ENCODE measurements at places on chromosomes 2 and 18. TPM values are rescaled to one million over a fixed set of nuclear protein-coding genes. Genes with fewer than 3 reads are reported as not detected.

DNA sequence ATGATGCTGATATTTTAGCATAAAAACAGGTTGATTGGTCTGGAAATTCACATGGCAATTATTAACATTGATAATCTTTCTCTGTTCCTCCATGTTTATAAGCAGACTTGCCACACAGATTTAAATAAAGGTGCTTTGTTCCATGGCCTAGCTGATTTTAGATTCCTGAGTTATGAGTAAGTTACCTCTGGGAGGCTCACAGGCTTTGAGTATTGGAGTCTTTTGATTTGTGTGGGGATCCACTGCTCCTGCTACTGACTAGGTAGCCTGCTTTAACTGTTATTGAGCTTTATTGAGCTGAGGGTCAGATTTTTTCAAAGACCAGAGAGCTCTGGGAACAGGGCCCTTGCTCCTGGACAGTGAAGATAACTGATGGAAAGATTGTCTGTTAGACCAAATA lies 166.1 kb downstream of the ANKRD30B start:
- no peak for DNase-seq
- H3K36me3 ChIP-seq = no peaks in the 10 kb centered on the region
- no peaks in the 10 kb centered on the region for H3K27me3 ChIP-seq
- no peaks in the 10 kb centered on the region for H3K4me1 ChIP-seq

DNA sequence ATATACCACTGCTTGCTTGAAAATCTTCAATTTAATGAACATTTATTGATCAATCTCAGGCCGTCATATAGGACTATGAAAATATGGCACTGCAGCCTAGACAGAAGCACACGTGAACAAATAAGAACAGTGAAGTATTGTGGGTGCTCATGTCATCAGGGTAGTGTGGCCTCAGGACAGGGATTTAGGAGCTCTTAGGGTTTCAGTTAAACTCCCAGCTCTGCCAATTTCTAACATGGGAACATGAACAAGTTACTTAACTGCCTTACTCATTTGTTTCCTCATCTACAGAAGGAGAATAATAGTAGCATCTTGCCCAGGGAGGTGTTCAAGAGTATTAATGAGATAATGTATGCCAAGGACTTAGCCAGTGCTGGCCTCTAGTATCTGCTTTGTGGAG lies 146.0 kb upstream of the MAP3K20 start:
- H3K36me3 ChIP-seq = no peaks in the 10 kb centered on the region
- no peak for DNase-seq
- H3K4me1 ChIP-seq = peaks cover 4% of the 10 kb centered on the region
- no peak overlapping the region for H3K27ac ChIP-seq

DNA sequence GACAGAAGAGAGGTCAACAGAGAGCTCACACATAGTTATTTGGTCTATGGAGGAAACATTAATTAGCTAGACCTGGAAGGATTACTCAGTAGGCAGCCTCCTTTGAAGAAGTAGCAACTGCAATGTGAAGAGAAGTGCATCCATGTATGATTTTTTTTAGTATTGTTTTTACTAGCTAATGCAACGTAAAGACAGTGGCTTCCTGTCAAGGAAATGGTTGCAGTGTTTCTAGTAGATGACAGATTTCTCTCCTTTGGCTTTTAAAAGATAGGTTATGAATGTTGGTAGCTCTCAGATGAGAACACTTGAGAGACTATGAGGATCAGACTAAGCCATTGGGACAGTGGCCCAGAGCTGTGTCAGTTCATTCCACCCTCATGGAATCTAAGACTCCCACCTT lies 175.8 kb downstream of the AGPS start:
- no peaks in the 10 kb centered on the region for H3K4me1 ChIP-seq
- no peaks in the 10 kb centered on the region for H3K36me3 ChIP-seq
- no peak overlapping the region for H3K4me3 ChIP-seq
- no peak overlapping the region for H3K27ac ChIP-seq
- no peak for DNase-seq

- H3K4me1 ChIP-seq = no peaks in the 10 kb centered on the region
- H3K4me3 ChIP-seq = no peak overlapping the region
- DNase-seq = no peak
- H3K27ac ChIP-seq = no peak overlapping the region
- peaks cover 4% of the 10 kb centered on the region for H3K27me3 ChIP-seq
Measured at GRCh38 chr18:48265328-48265727, 143.9 kb downstream of the ZBTB7C start.

DNA sequence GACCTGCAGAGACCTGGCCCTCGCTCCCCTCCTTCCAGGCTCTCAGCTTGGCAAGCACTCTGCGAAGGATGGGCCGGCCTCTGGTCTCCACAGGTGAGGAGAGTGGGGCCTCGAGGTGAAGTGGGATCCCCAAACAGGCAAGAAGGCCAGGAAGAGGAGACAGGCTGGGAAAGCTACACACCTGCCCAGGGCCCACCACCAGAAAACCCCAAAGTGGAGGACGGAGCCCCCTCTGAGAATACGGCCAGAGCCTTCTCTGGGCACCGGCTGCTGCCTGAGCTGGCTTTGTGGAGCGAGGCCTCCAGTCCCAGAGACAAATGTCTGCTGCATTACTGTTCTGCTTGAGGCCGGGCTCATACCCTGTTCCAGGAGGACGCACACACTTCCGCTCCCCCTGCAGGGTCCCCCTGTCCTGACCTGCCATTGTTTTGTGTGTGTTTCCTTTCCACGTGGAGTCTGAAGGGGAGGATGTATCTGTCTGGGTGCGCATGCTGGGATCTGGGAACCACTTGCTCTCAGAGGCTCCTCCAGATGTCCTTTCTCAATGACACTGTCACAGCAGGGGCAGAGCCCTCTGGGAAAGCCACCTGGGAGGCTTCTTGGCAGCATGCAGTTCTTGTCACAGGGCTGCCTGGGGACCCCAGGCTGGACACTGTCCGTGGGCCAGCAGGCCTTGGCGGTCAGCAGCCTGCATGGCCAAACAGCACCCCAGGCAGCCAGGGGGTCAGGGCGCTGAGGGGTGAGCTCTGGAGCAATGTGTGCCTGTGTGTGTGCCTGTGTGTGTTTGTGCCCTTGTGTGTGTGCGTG lies 20.8 kb downstream of the KCNF1 start:
- H3K4me3 ChIP-seq = no peak overlapping the region
- H3K4me1 ChIP-seq = peaks cover 5% of the 10 kb centered on the region
- no peak for DNase-seq

GRCh38 chr2:196242131-196242620 lies 70.8 kb upstream of the STK17B start:
- H3K27me3 ChIP-seq = no peaks in the 10 kb centered on the region
- H3K36me3 ChIP-seq = peaks cover 3% of the 10 kb centered on the region
- DNase-seq = no peak
- H3K27ac ChIP-seq = peak overlapping the region; percentile 100

DNA sequence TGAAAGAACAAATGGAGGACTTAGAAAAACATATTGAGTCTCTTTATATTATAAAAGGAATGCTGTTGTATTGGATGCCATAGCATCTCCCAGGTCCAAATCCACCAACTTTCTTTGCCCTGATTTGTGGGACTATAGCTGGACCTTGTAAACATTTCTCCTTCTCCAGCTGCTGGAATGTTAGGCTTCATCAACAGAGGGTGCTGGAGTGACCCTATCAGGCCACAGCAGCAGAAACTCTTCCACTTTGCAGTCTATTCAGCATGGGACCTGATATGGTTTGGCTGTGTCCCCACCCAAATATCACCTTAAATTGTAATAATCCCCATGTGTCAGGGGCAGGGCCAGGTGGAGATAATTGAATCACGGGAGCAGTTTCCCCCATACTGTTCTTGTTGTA lies 138.4 kb upstream of the ARL4C start:
- H3K36me3 ChIP-seq = no peaks in the 10 kb centered on the region
- H3K4me3 ChIP-seq = no peak overlapping the region
- H3K27me3 ChIP-seq = peaks cover 19% of the 10 kb centered on the region
- no peak overlapping the region for H3K27ac ChIP-seq

The TLX2 gene
- 0.94 TPM for total RNA-seq

The TXNDC2 gene
- total RNA-seq = not detected

The C18orf54 gene
- 11.7 TPM for total RNA-seq

The FOXD4L1 gene
- not detected for total RNA-seq
